ENCODE measurements at places on chromosomes 13 and 19. TPM values are rescaled to one million over a fixed set of nuclear protein-coding genes. Genes with fewer than 3 reads are reported as not detected.

GZMM gene
- 44.5 TPM for total RNA-seq

COMP gene
- not detected for total RNA-seq

DNA sequence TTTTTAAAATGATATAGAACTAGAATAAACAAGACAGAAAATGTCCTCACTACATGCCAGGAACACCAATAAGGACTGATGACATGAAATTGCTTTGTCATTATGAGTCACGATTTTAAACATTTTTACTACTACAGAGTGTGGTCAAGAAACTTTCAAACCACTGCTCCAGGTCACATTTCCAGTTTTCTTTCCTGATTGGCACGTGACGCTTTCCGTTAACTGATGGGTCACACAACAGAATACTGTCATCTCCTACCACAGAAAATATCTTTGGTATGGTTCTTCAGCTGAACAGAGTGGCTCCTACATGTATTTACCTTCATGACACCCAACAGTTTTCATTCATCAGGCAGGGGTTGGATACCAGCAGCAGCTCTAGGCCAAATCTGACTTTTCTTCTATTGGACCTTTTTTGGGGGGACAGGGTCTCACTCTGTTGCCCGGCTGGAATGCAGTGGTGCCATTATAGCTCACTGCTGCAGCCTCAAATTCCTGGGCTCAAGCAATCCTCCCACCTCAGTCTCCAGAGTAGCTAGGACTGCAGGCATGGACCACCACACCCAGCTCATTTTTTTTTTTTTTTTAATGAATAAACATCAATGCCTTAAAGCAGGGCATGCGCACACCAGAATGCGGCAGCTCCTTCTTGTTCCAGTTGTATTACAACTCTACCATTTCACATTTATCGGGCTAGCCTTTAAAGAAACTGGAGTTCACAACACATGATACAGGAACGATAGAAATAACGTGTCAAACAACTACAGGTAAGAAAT is 147.4 kb downstream of the RNF17 start:
- H3K27me3 ChIP-seq, result no peaks in the 10 kb centered on the region
- peaks cover 3% of the 10 kb centered on the region for H3K4me1 ChIP-seq
- no peak overlapping the region for H3K4me3 ChIP-seq
- no peak for DNase-seq
- peaks cover 26% of the 10 kb centered on the region for H3K36me3 ChIP-seq

- peaks cover 25% of the 10 kb centered on the region for H3K4me1 ChIP-seq
- no peaks in the 10 kb centered on the region for H3K27me3 ChIP-seq
- no peak overlapping the region for H3K4me3 ChIP-seq
- H3K36me3 ChIP-seq, result peaks cover 62% of the 10 kb centered on the region
These were observed 24.7 kb downstream of the CILP2 start for GRCh38 chr19:19562665-19563347.

- no peak for DNase-seq
- H3K4me3 ChIP-seq, result no peak overlapping the region
- H3K27me3 ChIP-seq, result no peaks in the 10 kb centered on the region
- peak overlapping the region; percentile 79 for H3K27ac ChIP-seq
- peaks cover 61% of the 10 kb centered on the region for H3K4me1 ChIP-seq
- peaks cover 25% of the 10 kb centered on the region for H3K36me3 ChIP-seq
These were observed 8.6 kb downstream of the VASP start for GRCh38 chr19:45515807-45516401.

Data from activated CD4-positive, alpha-beta T cell treated with anti-CD3 and anti-CD28 coated beads, Interleukin-2, amount 10 ng/mL, durations not matched to agents 7 days and 5 days (primary cell).